ENCODE measurements at places on chromosomes 7 and 10.

DNA sequence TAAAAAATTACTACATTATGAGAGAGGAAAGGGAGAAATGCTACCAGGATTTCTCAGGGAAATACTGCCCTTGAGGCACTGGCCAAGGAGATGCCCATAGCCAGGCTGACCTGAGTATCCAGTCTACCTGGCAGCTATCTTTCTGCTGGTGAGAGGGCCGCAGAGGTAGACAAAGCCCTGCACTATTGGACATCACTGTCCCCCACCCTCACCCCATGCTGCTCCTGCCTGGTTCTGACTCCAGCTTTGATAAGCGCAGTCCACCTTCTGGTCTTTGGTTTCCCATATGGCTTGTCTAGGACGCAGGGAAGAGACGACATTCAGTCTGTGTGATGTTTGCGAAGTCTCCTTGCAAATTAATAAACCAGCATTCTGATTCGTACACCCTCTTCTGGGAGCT, 3.7 kb downstream of the ITPRIP start:
- no peak for DNase-seq

DNA sequence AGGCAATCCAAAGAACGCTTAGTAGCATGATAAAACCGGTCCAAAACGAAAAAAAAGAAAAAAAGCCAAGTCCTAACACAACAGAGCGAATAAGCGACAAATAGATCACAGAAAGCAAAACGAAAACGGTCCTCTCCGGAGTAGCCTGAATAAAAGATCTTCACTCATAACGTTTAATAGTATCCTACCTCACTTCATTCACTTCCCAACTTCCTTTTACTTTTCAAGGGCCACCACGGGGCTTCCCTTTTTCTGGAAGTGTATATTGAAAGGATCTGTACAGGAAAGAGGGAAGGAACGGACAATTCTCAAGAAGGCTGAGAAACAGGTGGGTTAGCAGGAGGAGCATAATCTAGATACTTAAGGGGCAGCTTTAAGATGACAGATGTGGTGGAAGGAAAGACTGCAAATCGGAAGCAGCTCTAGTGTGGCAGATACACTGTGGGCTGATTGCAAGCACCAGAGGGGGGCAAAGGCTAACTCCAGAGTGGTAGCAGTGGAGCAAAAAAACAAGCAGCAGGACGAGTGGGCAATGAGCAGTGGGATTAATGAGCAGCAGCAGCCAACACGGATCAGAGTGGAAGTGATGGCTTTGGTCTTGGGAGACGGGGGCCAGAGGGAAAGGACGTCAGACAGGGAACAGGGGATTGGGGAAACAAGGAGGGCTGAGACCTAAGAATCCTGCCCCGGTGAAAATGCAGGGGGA, 866 bp downstream of the CNOT4 start:
- DNase-seq: peak; percentile 15

DNA sequence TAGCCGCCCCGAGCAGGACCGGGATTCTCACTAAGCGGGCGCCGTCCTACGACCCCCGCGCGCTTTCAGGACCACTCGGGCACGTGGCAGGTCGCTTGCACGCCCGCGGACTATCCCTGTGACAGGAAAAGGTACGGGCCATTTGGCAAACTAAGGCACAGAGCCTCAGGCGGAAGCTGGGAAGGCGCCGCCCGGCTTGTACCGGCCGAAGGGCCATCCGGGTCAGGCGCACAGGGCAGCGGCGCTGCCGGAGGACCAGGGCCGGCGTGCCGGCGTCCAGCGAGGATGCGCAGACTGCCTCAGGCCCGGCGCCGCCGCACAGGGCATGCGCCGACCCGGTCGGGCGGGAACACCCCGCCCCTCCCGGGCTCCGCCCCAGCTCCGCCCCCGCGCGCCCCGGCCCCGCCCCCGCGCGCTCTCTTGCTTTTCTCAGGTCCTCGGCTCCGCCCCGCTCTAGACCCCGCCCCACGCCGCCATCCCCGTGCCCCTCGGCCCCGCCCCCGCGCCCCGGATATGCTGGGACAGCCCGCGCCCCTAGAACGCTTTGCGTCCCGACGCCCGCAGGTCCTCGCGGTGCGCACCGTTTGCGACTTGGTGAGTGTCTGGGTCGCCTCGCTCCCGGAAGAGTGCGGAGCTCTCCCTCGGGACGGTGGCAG, at the start of gene MGMT:
TSS of gene MGMT (plus strand) at position 539 of the 656 bp plus-strand sequence.
- DNase-seq: peak; percentile 90

DNA sequence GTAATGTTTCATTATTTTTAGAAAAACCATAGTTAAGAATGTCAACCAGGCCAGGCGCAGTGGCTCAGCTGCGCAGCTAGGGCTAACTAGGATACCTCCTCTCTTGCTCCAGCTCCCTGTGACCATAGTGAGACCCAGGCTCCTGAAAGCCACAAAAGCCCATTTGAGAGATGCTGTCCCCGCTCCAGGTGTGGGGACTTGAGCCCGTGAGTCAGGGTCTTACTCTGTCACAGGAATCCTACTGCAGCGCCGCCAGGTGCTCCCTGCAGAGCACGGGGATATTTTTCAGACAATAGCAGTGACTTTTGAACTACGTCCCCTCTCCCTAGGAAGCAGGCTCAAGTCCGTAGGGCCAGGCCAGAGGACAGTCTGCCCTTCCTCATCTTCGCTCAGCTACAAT, 75.6 kb upstream of the NRBF2 start:
- no peak for DNase-seq

DNA sequence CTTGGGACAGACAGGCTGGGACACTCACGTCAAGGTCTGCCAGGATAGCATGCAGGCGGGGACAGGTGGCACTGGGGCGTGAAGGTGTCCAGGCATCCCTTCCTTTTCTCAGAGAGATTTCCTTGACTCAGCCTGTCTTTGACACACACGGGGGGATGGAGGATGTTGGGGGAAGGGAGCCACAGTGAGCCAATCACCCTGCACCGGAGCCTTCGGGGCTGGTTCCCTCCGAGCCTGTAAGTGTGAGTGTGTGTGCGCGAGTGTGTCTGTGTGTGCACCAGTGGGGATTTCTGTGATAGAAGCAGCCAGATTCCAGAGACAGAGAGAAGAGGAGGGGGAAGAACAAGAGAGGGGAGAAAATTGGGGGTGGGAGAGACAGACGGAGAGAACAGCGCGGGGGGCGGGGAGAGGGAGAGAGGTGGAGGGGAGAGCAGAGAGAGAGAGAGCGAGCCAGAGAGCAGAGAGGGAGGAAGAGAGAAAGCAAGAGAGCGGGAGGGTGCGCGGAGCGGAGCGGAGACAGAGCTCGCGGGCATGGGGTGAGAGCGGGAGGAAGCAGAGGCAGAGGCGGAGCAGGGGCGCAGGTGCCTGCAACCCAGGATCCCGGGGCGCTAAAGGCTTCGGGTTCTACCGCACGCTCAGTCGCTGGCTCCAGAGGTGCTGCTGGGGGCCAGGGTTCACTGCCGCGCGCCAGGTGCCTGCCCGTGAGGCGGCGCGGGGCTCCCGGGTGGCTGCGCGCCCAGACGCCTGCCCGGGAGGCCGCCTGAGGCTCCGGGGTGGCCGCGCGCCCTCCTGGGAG, 466 bp upstream of the GPR26 start:
- no peak for DNase-seq

DNA sequence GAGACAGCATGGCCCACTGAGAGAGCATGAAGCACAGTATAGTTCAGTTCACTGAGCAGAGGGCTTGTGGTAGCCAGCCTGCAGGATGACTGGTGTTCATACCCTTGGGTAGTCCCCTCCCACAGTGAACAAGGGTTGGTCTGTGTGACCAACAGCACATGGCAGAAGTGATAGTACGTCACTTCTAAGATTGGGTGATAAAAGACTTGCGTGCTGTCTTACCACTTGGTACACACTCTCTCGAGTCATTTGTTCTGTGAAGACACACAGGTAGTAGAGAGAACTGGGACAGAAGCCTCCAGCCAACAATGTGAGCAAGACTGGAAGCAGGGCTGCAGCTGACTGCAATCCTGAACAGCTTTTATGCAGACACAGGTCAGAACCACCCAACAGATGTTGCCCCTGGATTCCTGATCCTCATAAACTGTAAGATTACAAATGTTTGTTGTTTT, 14.6 kb downstream of the EPC1 start:
- DNase-seq: no peak

DNA sequence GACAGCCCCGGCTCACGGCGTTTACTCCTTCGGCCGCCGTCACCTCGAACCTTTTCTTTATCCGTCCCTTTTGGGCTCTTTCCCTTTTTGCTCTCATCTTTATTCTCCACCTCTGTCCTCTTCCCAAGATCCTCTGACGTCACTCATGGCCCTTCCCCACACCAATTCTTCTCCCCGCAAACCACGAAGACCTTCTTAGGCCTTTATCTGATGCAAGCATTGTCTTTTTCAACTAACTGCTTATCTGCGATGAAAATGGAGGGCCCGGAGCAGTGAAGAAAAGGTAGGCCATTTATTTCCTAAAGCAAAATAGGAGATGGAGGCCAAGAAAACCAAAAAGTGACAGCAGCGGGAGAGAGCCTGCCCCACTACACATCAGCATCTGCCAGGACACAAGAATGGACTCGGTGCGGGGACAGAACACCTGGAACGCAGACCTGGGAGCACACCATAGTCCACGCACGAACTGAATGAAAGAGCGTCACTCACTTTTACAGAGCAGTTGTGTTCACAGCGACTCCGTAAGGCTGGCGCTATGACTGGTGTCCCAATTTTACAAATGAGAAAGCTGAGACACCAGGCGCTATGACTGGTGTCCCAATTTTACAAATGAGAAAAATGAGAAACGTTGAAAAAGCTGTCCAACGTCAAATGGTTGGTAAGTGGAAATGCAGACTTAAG, 45.3 kb downstream of the ZNF777 start:
- DNase-seq: peak; percentile 27

DNA sequence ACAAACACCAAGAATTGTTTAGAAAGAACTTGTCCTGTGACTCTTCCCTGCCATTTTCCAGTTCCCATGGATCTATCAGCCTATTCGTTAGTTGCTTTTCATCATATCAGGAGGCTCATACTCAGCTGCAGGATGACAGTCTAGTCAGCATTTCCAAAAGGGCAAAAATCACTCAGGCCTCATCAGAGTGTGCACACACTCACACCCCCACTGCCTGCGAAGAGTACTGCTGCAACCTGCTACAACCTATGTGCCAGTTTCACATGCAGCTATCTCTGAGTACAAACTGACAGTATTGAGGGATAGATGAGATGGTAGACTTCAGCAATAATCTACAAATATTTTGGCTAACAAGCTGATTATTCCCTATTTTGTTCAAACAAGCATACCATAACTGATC, 24.2 kb downstream of the CH25H start:
- no peak for DNase-seq

DNA sequence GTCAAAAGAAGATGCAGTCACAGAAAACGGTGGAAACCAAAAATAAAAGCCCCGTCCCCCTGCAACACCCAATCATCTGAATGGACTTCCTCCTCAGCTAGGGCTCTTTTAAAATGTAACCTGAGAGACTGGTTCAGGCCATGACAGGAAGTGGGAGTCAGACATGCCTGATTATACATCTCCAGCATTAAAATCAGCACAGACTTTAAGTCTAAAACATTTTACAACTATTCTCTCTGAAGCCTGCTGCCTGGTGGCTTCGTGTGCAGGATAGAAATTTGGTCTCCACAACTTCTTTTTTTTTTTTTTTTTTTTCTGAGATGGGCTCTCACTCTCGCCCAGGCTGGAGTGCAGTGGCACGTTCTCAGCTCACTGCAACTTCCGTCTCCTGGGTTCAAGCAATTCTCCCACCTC, 30.3 kb downstream of the HACD1 start:
- DNase-seq: peak; percentile 40

DNA sequence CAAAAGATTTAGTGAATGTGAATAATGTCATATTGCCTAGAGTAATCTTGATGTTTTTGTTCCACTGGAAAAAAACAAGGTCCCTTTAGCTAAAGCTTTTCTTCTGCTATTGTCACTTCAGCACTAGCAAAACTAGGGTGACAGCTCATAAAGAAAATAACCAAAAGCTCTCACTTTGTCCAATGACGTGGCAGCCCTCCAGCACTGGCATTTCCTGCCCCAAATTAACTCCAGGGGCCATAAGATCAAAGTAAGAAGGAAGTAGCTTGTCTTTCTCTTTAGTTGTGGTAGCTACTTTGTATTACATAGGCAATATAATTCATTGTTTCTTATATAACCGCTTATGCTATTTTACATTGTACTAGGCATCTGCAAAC, 47.3 kb downstream of the LRRN3 start:
- DNase-seq: peak; percentile 68

DNA sequence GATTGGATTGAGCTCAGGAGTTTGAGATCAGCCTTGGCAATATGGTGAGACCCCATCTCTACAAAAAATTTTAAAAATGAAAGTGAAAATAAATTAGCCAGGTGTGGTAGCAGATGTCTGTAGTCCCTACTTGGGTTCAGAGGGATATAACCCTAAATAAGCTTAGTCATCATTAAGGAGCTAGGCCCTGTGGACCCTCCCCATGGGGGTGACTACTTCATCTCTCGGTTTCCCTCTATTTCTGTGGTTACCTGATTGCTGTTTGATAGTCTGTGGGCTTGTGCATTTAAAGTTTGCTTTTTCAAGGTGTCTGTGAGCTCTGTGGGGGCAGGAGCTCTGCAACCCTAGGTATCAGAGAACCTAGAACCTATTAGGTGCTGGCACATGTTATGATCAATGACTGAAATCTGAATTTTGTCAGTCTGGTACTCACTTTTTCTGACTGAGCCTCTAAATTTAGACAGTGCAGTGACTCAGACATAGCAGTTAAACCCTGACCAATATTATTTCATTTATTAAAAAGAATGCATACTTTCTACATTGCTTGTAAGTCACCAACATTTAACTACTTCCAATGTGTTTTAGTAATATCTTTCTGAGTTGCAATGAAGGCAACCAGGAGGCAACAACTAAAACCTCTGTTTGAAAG, 8.1 kb upstream of the CUZD1 start:
- DNase-seq: peak; percentile 53

- DNase-seq: no peak
Observed at GRCh38 chr10:92681306-92681834, 8.4 kb upstream of the HHEX start.

DNA sequence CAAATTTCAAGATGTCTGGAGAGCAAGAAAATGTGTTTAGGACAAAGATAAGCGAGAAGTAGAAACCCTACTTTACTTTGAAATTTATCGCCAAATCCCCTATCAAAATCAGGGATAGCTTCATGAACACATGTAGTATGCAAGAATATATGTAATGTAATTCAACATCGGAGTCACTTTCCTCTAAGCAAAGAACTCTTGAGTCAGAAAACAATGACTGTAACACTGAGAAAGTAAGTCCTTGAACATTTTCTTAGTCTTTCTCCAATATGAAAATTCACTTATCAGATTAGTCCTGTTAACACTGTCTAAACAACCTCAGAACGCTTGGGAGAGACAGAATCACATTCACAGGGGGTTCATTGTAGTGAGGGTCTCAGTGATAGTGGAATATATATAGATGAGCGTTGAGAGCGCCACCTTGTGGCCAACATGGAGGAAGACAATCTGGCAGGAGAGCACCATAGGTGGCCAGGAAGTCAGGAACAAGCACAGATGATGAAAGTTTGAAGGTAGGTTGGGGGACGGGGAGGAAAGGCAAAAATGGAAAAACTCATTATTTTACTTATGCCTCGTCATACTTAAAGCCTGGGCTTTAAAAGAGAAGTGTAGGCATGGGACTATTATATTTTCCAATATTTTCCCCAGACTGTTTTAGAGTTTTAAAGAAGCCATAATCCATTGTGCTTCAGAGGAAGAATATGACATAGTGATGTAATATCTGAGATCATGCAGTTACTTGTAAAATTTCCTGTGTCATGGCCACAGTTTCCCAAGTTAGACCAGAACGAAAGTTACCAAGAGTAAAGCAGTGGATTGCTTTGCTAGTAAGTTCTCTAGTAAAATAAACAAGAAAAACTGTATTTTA, 115.5 kb upstream of the GNAI1 start:
- peak; percentile 63 for DNase-seq
